NCI-H748 treated with DMSO at 0.1 percent for 48 hours (cell line): ENCODE measurements at places on chromosomes 3 and 15.
A peak's percentile ranks its signal among the peaks of the same experiment; 100 is the strongest.

- no peak for DNase-seq
These were observed 150.1 kb upstream of the LRRN1 start for GRCh38 chr3:3648988-3649679.

DNA sequence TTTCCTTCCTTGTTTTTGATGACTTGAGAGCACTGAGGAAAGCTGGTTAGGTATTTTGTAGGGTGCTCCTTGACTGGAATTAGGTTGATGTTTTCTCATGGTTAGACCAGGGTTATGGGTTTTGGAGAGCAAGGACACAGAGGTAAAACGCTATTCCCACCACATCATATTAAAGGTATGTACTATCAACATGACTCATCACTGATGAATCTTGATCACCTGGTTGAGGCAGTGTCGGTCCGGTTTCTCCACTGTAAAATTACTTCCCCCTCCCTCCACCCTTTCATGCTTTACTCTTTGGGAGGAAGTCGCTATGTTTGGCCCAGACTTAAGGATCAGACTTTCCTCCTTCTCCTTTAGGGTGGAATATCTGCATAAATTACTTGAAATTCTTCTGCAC lies 201.6 kb downstream of the EDEM1 start:
- no peak for DNase-seq

DNA sequence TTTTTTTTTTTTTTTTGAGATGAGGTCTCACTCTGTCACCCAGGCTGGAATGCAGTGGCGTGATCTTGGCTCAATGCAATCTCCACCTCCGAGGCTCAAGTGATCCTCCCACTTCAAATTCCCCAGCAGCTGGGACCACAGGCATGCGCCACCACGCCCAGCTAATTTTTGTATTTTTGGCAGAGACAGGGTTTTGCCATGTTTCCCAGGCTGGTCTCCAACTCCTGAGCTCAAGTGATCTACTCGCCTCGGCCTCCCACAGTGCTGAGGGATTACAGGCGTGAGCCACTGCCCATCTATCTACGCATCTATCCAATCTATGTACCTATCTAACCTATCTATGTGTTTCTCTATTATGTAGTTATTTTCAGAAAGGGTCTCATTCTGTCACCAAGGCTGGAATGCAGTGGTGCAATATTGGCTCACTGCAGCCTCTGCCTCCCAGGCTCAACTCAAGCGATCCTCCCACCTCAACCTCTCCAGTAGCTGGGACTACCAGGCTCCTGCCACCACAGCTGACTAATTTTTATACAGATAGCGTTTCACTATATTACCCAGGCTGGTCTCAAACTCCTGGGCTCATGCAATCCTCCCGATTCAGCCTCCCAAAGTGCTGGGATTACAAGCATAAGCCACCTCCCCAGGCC lies 20.2 kb upstream of the GPX1 start:
- no peak for DNase-seq

DNA sequence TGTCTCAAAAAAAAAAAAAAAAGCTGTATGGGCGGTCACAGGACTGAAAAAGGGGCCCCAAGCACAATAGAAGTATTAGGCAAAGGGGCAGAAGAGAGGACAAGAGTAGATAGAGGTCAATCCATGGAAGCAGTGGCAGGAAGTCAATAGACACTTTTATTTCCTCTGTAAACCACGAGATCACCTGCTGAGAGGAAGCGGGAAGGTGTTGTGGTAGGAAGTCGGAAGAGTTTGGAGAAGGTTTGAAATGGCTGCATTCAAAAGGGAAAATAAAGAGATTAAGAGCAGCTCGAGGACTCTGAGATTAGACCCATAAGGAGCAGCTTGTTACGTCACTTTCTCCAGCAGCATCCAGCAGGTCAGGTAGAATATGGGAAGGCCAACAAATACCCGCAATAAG lies 14.2 kb upstream of the ZNF148 start:
- DNase-seq: no peak

DNA sequence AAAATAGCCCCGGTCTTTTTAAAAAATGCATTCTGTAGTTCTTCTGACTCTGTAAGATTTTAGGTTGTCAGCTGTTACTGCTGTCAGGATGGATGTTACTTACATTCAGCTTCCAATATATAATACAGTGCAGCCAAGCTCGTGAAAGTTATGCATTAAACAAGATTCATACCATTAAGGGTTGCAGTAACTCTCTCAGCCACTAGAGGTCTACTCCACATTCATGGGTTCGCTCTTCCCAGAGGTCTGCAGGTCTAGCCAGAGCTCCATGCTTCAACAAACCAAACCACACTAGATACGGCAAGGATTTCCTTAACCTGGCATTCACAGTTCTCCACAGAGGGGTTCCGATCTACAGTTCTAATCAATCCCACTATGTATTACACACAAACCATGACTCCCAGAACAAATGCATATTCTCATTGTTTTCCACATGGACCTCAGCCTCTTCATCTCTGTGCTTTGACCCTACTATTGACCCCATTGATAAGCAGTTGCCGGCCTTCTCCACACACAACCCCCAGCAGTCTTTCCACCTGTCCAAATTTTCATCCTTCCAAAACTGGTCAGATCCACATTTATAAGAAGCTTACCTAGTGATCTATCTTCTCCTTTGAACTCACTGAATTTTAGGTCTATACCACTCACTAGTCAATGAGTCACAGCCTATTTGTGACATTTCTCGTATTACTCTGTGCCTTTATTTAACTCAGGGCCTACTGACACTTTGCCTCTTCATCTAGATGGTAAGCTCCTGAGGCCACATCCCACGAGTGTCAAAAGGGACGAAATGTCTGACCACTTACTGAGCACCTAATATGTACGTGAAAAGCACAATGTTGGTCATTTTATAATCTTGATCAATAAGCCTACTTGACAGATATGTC lies 33.7 kb downstream of the RORA start:
- DNase-seq: no peak

- no peak for DNase-seq
These were observed 34.3 kb downstream of the STT3B start for GRCh38 chr3:31567036-31567435.

- DNase-seq: no peak
These were observed 305.6 kb downstream of the LSAMP start for GRCh38 chr3:116139641-116140040.

- no peak for DNase-seq
These were observed 233.2 kb downstream of the FGF12 start for GRCh38 chr3:192494174-192494573.

GRCh38 chr3:13013994-13014754 lies 59.1 kb downstream of the IQSEC1 start:
- no peak for DNase-seq

- DNase-seq: no peak
These were observed 75.9 kb upstream of the RASGRF1 start for GRCh38 chr15:79166311-79166955.

GRCh38 chr3:176395240-176395639 lies 802.0 kb downstream of the TBL1XR1 start:
- no peak for DNase-seq

- DNase-seq: no peak
These were observed 8.1 kb downstream of the CFAP100 start for GRCh38 chr3:126402666-126403302.

GRCh38 chr3:28544236-28544635 lies 195.6 kb upstream of the AZI2 start:
- DNase-seq: no peak

DNA sequence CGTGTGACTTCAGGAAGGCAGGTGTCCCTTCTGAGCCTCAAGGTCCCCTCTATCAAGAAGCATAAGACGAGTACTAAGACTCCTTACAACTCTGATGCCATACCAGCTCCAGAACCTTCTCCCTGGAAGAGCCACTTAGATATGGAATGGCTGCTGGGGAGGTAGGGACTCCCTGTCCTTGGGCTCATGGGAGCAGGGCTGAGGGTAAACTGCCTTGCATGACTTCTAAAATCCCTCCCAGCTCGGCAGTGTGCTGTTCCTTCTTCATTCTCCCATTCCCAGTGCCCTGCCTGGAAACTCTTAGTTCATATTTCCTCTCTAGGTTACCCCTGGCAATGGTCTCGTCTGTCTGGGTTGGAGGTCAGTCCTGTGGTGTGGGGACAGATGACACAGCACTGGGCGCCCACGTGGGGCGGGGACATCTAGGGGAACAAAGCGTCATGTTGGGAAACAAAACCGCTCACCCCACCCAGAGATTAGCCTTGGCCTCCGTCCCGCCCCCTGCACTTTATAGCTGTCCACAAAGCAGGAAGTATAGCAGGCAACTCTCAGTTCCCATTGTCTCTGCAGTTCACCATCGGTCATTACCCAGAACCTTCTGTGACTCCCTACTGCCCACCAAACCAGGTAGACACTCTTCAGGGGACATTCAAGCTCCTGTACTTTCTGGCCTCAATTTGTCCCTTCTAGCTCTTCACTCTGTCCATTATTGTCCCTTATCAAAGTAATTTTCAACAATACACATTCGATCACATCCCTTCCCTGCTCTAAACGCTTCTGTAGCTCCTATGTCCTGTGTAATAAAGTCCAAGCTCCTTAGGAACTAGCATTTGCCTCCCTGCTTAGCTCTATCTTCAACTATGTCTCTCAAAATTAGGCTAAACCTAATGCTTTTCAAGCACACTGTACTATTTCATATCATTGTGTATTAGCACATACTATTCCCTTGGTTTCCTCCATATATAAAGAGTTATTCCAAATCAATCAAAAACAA lies 73.8 kb downstream of the IQSEC1 start:
- no peak for DNase-seq

DNA sequence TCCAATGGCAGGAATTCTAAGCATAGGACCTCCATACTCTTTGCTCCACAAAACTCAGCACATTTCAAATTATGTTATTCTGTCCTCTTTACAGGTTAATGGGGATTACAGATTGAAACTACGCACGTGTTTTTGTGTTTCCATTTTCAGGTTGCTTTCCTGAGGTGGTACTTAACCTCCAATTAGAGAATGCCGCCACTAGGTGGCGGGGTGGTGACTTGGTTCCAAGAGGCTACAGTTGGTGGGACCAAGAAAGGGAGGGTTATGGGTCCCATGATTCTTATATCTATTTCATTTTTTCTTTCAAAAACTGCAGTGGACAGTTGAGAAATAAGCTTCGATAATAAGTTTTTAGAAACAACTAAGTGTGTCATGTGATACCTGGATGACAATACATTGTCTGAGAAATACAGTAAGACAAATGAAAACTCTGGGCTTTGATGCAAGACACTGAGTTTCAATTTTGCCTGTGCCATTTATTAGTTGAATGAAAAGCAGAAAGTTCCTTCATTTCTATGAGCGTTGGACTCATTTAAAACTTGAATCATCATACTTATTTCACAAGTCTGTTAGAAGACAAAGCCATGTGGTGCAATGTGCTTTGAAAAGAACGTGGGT lies 539.0 kb downstream of the FGF12 start:
- peak; percentile 21 for DNase-seq

DNA sequence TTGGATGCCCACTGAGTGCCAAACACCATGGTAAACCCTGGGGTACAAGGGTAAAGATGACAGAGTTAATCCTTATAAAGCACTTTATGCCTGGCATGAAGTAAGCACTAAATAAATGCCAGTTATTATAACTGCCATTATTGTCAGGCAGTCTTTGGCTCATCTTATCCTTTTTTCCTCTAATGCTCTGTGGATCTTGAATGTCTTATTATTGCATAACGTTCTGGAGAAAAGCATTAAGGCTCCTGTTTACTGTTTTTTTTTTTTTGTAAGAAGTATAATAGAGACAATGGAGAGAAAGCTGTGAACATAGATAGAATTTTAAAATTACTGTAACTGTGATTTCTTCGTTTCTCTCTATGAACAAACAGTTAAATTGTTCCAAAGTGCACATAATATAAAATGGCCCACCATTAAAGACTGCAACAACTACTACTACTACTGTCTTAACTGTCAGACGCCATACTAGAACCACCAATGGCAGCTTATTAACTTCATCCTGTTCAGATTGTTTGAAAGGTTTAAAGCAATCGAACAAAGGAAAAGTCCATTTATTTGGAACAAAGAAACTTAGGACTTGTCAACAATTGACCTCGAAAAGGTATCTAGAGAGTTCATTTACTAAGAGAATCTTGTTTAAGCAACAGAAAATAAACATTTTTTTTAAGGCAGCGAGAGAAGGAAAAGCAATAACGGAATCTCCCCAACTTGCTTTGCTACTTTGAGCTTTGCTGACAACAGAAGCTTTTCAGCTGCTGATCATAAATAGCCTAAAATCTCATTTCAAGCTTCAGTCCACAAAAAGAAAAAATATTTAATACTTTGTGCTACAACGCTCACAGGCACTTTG lies 520.7 kb downstream of the ROBO1 start:
- no peak for DNase-seq

DNA sequence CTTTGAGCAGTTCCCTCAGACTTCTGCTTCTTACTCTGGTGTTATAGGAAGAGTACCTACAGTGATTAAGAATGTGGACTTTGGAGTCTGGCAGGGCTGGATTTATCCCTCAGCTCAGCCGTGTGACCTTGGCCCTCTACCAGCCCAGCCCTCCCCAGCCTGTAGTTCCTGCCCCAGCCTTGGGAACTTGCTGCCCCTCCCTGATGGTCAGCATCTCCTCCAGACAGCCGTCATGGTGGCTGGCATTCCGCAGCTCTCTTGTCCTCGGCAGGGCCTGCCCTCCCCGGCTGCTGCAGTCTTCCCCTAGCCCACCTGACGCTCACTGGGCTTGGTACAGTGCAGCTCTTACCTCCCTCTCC lies 21.9 kb upstream of the CPNE9 start:
- no peak for DNase-seq

DNA sequence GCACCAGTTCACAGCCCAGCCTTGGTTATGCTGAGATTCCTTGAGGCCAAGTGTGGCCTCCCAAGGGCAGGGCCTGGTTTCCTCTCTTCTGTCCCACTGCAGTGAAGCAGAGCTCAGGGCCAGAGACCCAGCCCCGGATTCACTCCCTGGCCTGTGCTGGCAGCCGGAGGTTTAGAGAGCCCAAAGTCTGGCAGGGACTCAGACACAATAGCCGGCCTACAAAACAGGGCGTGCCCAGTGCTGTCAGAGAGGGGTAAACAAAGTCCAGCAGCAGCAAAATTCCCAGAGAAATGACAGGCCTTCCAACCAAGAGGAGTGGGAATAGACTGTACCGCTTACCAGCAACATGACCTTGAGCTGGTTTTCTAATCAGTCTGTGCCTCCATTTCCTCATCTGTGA lies 14.0 kb downstream of the VIPR1 start:
- no peak for DNase-seq

GRCh38 chr3:106302451-106303221 lies 433.8 kb upstream of the CBLB start:
- DNase-seq: no peak

DNA sequence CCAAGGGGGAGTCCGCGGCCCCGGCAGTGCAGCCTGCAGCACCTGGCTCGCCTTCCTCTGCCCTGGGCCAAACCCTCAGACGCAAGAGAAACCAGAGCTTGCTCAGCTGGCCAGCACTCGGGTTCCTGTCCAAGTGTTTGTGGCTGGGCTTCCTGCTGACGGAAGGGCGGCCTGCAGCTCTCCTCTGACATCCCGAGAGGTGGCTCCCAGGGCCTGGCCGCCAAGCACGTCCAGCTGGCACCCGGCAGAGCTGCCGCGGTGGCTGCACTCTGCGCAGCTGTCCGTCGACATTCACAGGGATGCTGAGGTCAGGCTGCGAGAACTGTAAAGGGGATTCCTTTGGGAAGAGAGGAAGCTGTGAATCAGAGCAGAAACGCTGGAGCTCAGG lies 85.6 kb downstream of the CPN2 start:
- no peak for DNase-seq
